ENCODE measurements at places on chromosomes 5 and 9.

DNA sequence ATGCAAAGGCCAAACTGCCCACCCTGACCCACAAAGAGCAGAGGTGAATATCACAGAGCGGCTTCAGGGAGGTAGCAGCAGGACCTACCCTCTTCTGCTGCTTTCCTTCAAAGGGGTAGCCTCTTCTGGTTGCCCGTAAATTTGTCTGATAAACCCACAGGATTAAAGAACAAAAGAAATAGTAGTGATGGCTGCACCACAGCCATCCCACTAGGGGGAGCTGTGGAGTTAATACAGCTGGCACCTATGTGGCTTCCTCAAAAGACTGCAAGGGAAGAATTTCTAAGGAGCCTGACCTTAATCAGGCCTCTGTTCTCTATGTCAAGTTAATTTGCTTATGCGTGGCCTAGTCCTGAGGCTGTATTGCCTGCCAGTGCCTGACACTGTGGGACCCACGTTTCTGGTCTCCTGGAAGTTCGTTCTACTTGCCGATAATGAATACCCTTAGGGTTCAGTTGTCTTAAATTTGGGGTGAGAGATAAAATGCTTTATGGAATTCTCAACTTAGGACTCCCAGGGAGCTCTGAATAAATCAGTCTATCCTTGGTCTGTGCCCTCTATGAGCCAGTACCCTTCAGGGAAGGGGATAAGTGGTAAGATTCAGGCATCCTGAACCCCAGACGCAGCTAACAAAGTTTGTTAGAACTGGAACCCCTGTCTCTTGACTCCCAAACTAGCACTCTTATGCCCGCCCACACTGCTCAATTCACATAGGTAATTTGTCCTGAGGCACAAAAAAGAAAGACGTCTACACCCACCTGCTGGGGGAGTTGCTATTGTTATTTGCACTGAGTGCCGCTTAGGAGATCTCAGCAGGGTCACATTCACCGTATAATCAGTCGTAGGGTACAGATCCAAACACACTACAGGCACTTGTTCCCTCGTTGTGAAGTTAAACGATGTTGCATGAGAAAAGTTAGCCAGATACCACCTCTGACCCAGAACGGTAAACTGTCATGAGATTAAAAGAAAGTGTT lies 77.1 kb downstream of the SUSD1 start:
- peak; percentile 53 for DNase-seq

DNA sequence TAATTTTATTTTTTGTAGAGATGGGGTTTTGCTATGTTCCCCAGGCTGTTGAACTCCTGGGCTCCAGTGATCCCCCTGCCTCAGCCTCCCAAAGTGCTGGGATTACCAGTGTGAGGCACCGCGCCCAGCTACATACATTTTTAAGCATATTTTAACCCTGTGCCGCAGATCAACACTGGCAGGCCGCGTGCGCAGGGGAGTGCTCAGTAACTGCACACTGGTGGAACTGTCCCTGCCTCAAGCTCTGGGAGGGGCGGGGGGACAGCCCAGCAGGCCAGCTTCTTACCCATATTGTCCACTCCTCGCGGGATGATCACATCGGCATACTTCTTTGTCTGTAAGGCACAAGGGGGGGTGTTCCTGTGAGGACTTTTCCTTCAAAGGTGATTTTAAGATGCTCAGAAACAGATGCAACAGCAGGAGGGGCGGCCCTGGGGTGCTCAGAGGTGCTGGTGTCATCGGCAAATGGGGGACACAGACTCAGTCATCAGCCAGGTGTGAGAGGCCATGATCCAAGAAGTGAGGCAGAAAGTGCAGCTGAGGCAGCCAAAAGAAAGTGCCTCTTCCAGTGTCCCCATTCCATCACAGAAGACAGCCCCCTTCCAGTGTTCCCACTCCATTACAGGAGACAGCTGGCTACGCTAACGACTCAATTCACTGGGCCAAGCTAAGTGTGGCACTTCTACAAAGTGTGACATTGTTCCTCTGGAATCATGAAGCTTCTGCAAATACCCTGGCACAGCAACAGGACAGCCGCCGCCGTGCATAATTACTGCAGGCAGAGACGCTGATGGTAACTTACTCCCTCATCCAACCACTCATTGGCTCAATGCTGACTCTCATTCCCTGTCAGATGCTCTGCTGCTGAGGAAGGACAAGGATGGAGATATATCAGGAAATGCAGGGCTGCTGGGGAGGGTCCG lies 5.2 kb downstream of the UCK1 start:
- no peak for DNase-seq

- DNase-seq = no peak
Measured at GRCh38 chr5:148826739-148827070, 294 bp downstream of the ADRB2 start.

DNA sequence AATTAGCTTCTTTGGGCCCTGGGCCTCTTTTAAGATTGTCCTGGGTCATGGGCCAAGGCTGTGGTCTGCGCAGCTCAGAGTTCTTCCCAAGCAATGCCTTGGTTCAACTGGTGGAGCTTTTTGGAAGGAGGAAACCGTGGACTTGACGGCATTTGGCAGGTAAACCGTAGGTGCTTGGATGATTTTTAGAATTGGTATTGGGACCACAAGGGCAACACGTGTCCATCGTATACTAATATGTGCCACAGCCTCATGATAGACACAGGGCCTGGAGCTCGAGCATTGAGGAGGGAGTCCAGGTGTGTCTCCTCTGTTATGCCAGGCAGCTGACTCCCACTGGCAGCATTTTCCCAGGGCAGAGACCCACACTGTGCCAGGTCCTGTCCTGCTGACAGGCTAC lies 120.9 kb upstream of the PITX1 start:
- DNase-seq = no peak

GRCh38 chr9:128753627-128754026 lies 18.1 kb downstream of the ZER1 start:
- DNase-seq = no peak

GRCh38 chr9:133116346-133117231 lies 4.5 kb downstream of the RALGDS start:
- DNase-seq = no peak

DNA sequence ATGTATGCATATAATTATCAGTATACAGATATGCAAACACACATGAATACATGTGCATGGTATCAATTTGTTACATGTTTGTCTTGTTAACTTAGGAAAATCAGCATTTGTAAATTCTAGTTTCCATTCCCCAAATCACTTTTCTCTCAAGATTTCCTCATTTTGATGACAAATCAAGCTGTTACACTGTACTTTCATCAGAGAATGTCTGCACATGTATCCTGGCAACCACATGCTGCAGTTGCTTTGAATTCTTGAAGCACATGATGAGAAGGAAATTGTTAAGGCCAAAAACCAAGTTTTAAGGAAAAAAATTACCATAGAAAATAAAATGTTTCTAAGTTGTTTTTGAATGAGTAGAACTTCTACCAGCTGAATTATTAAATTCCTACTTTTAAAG lies 1834.5 kb downstream of the EFNA5 start:
- no peak for DNase-seq

DNA sequence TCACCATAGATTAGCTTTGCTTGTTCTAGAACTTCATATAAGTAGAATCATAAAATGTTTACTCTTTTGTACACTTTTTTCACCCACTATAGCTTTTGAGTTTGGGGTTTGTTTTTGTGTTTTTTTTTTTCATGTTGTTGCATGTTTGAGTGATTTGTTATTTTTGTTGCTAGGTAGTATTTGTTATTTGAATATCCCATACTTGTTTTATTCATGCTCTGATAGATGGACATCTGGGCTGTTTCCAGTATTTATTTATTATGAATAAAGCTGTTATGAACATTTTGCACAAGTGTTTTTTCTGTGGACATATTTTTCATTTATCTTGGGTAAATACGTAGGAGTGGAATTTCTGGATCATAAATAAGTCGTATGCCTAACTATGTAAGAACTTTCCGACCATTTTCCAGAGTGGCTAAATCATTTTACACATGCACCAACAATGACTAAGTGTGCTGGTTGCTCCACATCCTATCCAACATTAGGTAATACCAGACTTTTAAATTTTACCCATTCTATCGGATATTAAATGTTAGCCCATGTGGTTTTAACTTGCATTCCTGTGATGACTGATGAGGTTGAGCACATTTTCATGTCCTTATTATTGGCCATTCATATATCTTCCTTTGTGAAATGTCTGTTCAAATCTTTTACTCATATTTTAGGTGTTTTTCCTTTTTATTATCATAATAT lies 69.1 kb upstream of the NR4A3 start:
- DNase-seq = no peak

DNA sequence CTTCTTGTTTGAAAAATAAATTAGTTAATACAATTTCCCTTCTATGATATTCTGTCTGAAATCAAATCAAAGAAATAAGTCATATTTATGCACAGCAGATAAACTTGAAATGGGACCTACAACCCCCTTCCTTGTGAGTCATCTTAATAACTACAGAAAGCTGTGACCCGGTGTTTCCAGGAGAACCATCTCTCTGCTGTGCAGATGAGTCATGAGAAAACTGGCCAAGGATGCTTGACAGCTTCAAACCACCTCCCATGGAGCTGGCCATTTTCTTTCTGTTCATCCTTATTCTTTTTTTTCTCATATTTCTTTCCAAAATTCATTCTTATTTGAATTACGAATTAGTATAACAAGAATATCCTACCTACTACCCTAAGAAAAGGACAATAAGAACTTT lies 43.4 kb upstream of the NR4A3 start:
- no peak for DNase-seq

GRCh38 chr9:35537913-35538312 lies 48.0 kb downstream of the RUSC2 start:
- DNase-seq = no peak

DNA sequence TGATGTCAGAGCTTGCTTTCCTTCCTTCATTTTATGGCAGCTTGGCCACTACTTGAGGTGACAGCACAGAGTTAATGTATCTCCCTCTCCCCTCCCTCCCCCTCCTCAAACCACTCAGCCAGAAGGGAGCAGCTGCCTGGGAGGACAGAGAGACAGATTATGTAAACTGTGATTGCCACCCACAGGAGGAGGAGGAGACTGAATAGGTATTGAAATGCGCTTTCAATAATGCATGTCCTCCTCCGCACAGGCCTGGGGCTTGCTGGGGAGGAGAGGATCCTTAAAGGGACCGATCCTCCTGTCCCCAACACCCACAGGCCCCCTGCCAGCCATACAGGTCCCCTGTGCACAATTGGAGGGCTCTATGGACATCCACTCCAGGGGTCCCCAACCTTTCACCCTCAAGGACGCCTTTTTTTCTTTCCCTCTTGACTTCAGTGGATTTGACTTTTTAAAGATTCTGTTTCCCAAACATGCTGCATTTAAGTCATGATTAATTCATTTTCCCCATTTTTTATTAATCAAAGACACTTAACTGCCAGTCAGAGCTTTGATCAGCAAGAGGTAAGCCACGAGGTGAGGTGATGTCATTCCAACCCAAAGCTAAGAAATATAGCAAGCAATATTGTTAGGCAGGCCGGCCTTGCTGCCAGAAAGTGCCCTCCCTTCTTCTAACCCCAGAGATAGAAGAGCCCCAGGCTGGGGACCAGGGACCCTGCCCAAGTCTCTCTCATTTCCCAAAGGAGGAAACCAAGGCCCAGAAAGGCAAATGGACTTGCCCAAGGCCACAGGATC lies 47.5 kb upstream of the CPLX2 start:
- DNase-seq = peak; percentile 52

- no peak for DNase-seq
Measured at GRCh38 chr9:137224830-137225694, at the start of gene CYSRT1. CYSRT1 (plus strand) TSS chr9:137225174; CDS start chr9:137225622, 448 bp downstream.

GRCh38 chr5:74623748-74624408 lies 16.6 kb downstream of the ENC1 start:
- peak; percentile 33 for DNase-seq

GRCh38 chr9:74960561-74960960 lies 7.8 kb upstream of the C9orf40 start:
- no peak for DNase-seq

DNA sequence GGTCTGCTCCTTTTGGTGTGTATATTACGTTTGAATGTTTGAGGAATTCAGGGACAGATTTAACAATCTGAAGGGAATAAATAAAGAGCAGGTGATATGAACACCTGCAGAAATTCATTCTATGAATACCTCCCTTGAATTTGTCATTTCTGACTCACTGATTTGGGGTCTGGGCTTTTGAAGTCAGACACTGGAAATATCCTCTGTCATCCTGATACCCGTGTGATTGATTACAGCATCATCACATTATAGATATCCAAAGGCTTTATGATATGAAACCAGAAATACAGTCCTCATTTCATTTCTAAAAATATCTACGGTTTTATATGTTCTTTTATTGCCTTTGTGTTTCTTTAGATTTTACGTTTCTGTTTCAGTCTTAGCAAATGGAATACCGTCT lies 68.5 kb downstream of the TMEM232 start:
- DNase-seq = no peak

DNA sequence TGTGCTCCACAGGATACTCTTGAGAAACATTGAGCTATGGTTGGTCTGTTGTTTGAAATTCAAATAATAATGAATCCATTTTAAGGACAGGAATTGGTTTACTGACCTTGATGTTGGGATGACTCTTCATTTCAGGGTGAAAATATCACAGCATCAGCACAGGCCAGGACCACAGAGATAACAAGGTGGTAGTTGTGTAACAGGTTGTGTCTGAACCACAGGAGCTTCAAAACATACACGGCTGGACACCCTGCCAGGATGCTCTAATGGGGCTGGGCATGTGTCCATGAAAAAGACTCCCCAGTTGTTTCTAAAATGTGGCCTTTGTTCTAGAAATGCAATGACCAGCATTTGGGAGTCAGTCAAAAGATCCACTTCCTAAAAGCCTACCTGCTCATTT lies 69.8 kb downstream of the ACO1 start:
- no peak for DNase-seq

- DNase-seq = peak; percentile 21
Measured at GRCh38 chr5:150484964-150485692, 22.8 kb upstream of the NDST1 start.

DNA sequence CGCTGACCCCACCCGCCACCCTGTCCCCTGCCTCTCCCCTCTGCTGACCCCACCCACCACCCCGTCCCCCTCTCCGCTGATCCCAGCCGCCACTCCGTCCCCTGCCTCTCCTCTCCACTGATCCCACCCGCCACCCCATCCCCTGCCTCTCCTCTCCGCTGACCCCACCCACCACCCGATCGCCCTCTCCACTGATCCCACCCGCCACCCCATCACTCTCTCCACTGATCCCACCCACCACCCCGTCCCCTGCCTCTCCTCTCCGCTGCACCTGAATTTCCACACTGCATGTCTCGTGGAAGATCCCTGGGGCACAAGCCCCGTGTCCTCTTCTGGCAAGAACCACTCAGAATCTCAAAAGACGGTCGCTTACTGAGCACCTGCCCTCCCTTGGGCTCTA lies 53.4 kb upstream of the OLFM1 start:
- no peak for DNase-seq

GRCh38 chr9:15142878-15143534 lies 164.0 kb downstream of the TTC39B start:
- peak; percentile 74 for DNase-seq

- DNase-seq = no peak
Measured at GRCh38 chr5:134568761-134569695, 43.6 kb downstream of the JADE2 start.

DNA sequence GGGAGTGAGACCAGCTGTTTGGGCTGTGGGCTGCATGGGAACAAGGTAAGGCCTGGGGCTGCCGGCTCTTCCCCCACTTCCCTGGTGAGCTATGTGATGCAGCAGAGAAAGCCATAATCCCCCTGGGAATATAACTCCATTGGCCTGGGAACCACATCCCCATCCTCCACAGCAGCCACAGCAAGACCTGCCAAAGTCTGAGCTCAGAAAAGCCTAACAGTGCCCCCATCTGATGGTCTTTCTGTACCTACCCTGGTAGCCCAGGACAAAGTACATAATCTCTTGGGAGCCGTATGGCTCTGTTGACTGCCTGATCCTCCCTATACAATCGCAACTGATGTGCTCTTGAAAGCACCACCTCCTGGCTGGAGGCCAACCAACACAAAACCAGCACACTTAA lies 432.6 kb downstream of the CDH18 start:
- no peak for DNase-seq

Data from NCI-H1092 treated with DMSO at 0.1 percent for 48 hours (cell line).